ENCODE measurements at places on chromosomes 1 and 21.

- DNase-seq = no peak
Observed at GRCh38 chr1:75208862-75209261, 74.7 kb downstream of the LHX8 start.

DNA sequence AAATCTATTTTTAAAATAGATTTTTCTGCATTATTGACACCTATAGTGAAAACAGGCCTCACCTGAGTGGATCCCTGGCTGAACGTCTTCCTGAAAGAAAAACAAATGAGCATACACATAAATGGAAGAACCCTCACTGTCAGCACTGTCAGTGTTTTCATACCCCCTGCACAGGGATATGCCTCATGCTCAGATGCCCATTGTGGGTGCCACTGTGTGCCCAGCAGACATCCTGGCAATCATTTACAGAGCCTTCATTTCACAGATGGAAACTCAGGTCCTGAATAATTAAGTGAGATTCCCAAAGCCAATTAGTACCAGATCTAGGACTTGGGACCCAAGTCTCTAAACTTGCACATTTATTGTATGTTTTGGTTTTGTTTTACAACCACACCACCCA lies 19.9 kb downstream of the FCRL1 start:
- DNase-seq = no peak

DNA sequence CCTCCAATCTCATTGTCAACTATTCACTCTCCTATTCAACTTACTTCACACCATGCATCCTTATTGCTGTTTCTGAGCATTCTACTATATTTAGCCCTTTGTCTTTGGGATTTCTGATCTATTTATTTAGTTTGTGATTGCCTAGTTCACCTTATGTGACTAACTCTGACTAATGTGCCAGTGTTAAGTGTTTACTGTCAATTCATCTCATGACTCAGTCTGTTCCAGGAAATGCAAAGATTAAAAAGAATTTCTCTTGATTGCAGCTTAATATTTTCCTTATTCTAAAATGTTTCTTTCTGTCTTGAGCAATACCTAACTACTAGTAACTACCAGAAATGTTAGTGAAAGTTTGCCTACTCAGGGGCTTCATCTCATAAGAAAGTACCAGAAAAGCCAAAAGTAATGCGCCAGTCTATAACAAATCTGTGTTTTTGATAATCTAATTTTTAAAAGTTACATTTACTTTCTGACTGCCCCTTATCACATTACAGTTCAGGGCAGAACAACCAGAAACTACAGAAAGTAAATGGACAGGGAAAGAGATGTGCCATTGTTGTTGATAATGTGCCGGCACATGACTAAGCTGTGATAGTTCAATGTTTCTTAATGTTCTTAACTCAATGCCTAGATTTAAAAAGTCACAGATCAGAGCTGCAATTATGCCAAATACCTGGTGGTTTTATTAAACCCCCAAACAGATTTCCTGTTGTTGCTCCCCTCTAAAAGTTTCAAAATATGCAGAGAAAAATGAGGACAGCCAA lies 556.5 kb downstream of the PTBP2 start:
- DNase-seq = no peak

DNA sequence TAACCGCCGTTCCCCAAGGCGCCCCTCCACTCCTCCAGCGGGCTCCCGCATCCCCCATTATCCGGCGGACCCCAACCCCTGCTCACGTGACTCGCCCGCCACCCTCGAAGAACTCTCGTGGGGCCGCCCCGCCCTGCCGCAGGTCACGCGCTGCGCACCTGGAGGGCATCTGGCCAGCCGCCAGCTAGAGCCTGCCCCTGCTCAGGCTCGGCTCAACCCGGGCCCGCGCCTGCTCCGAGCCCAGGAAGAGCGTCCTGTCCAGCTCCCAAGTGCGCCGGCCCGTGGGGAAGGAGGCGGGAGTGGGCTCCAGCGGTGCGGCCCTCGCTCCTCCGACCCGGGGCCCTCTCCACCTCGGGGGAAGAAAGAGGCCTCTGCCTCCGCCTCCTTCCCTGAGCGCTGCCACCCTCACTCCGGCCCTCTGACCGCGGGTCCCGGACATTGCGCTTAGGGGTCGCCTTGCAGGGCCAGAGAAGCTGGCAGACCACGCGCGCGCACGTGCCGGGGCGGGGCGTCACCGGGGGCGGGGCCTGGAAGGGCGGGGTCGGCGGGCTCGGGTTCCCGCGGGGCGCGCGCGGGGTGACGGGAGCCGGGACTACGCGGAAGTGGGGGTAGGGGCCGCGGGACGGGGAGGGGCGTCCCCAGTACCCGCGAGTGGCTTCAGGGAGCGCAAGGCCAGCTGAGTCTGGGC lies 28.4 kb downstream of the HMGN2 start:
- peak; percentile 89 for DNase-seq

DNA sequence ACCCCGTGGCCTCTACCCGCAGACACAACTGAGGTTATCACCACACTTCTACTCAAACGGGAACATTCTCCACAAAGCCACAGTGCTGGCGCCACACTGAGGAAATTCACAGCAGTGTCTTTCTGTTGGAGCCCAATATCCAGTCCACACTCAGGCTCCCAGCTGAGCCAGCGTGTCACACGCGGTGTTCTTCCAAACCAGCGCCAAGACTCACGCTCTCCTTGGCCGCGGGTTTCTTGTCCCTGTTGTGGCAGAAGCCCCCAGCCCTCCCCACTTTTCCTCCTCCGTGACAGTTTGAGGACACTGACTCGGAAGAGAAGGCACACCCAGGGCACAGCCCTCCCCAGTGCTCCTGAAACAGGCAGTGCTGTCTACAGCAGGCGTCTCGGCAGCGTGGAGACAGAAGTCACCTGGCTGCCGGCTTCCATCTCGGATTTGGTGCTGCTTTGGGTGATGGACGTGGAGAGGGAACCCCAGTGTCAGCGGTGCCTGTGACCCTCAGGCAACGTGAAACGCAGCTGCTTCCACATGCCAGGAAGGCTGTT lies 35.4 kb upstream of the AGPAT3 start:
- DNase-seq = no peak

DNA sequence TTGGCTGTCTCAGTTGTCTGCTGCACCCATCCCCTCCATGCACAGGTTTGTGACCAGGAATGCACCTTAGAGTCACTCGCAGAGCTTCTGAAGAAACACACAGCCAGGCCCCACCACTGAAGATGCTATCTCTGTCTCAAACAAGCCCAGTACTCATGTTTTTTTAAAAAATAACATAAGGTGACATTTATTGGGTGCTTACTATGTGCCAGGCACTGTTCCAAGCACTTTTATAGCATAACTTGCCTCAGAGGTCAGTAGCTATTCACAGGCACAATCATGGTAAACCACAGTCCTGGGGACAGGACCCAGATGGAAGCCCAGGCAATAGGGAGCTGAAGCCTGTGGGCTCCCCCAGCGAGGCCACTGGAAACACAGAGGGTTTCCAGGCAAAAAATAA lies 8.8 kb upstream of the ATP13A2 start:
- DNase-seq = no peak

- DNase-seq = peak; percentile 56
Observed at GRCh38 chr1:54488779-54489626, 59.0 kb upstream of the ACOT11 start.

DNA sequence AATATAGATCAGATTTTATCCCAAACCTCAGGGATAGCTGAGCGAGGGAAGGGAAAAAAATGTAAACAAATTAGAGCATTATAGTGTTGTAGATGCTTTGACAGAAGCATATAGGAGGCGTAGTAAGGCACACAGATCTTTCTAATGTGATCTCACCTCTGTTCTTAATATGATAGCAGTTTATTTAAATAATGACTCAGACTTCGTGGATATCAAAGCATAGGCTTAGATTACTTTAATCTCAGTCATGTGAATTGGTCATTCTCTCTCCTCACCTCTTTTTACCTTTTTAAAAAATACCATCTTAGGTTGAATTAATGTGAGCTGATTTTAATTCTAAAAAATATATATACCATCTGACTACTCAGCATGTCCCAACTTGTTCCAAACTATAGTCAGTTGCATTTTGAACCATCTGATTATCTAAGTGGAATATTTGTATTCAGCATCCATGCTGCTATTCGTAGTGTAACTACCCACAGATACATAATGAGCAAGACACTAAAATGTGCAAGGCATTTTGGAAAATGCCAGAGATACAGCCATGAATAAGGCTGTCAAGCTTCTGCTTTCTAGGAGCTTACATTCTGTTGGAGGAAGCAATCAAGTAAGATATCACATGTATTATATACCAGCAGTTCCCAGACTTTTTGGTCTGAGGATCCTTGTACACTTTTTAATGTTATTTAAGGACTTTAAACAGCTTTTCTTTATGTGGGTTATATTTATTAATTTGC lies 76.7 kb downstream of the OSBPL9 start:
- DNase-seq = no peak

DNA sequence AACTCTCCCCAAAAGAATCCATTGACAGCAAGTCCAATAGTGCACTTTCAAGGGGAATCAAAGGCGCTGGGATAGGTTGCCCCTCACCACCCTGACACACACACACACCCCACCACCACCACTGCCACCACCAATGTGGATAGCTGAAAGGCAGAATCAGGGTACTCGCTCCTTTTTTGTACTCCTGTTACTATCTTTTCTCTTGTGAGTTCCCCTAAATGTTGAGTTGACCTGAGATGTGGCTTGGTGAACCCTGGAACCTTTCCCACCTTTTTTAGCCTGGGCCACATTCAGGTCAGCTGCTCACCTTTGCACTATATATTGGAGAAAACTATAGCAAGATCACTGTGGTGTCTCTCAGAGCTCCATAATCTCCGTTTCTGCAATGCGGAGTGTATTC lies 3.9 kb downstream of the S100A8 start:
- no peak for DNase-seq

GRCh38 chr1:183831311-183831710 lies 26.4 kb downstream of the RGL1 start:
- no peak for DNase-seq

DNA sequence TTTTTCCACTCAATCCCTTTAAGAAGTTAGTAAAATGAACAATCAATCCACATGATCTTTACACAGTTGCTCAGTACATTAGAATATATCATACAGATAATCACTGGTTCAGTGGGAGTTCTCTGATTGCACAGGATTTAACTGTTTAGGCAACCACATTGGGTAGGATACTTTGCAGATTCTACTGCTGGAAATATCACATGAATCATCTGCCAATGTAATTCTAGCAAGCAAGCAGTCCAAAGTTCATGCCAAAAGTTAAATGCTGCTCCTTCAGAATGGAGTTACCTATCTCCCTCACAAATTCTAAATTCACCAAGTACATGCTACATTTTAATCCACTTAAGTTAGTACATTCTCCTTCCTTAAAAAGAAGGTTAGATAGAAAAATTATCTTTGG lies 52.4 kb downstream of the NEGR1 start:
- DNase-seq = no peak
